ENCODE measurements at places on chromosomes 12 and 14.
A peak's percentile ranks its signal among the peaks of the same experiment; 100 is the strongest.

GRCh38 chr14:65072256-65072655 lies 30.1 kb downstream of the MAX start:
- no peak for DNase-seq

- DNase-seq = peak; percentile 87
Measured at GRCh38 chr12:103742349-103742932, 98.6 kb downstream of the NT5DC3 start.

DNA sequence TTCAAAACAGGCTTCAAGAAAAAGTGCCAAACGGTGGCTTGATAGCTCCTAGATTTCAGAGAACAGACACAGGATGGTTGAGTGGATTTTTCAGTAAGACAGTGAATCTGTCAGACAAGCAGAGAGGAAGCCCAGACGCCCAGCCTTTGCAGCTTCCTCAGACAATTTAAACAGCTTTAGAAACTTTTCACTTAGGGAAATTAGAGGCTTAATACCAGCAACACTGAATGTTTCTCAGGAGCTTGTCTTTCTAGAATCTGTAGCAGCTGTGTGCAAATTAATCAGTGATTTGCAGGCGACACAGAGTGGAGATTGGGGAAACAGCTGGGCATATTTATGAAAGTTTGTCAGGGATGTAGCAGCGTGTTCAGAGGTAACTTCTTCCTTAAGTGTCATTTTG lies 362.1 kb downstream of the GALC start:
- DNase-seq = peak; percentile 14

GRCh38 chr14:105120056-105120455 lies 48.5 kb downstream of the JAG2 start:
- no peak for DNase-seq

- no peak for DNase-seq
Measured at GRCh38 chr14:77107228-77107627, 9.2 kb downstream of the CIPC start.

GRCh38 chr14:51284241-51284640 lies 44.2 kb downstream of the TMX1 start:
- no peak for DNase-seq

DNA sequence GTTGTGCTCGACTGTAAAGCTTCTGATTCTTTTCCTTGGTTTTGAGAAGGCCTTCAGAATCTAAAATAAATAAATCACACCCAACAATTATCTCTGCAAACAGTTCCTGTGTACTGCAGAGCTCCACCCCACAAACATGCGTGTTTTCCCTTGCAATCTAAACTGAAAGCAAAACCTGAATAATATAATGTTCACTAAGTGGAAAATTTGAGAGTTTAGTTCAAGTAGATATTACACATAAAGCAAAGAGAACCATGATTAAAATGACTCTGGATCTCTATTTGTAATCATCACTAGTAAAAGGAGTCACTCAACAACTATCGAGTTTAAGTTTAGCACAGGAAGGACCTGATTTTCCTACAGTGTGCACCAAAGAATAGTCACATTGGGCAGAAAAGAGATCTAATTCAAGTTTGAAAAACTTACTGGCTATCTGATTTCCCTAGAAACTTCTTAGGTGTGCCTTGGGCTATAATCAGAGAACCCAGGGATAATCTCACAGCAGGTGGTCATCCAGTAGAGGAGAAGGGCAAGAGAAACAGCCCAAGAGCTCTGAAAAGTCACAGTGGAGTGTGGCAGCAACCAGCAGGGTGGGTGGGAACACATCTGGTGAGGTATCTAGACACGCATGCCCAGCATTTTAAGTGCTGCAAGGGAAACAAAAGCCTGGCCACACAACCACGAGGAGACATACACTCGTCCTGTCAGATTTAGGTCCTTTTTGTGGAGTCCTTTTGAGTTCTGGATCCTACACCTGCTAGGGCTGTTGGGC lies 25.4 kb downstream of the ATG14 start:
- DNase-seq = no peak

DNA sequence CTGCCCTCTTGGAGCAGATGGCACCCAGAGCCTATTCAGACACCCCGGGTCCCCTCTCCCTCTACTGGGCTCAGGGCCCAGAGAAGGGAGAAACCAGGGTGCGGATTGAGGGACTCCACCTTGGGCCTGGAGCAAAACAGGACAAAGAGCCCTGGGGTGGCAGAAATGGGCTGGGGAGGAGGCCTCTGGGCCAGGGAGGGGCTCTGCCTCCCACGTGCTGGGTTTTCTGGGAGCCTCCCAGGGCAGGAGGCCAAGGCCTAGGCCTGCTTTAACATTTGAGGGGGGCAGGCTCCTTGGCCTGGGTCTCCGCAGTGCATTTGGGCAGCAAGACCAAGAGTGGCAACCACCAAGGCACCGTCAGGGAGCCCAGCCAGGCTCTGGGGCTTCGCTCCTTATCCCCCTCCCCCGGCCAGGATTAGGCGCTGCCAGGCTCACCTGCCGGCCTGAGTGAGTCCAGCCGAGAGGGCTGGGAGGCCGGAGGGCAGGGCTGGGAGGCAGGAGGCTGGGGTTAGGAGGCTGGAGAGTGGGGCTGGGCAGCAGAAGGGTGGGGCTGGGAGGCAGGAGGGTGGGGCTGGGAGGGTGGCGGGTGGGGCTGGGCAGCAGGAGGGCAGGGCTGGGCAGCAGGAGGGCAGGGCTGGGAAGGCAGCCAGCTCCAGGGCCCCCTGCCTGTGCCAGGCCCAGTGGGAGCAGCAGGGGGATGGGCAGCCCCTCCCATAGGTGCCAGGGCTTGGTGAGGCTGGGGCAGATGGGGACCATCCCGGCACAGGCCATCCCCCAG lies 101.8 kb upstream of the EIF5 start:
- no peak for DNase-seq

DNA sequence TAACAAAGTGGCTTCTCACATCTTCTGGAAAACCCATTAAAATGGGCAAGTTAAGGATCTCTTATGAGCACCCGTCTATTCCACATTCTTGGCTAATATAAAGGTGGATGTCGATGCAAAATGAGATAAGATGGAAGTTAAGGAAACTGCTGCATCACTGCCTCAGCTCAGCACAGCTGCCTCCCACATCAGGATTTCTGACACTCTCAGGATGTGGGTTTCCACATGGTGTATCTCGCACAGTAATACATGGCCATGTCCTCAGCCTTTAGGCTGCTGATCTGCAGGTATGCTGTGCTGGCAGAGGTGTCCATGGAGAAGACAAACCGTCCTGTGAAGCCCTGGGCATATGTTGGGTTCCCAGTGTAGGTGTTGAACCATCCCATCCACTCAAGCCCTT lies 1348.0 kb downstream of the TMEM121 start:
- no peak for DNase-seq

GRCh38 chr14:104795781-104796686 lies 486 bp upstream of the AKT1 start:
- DNase-seq = no peak

DNA sequence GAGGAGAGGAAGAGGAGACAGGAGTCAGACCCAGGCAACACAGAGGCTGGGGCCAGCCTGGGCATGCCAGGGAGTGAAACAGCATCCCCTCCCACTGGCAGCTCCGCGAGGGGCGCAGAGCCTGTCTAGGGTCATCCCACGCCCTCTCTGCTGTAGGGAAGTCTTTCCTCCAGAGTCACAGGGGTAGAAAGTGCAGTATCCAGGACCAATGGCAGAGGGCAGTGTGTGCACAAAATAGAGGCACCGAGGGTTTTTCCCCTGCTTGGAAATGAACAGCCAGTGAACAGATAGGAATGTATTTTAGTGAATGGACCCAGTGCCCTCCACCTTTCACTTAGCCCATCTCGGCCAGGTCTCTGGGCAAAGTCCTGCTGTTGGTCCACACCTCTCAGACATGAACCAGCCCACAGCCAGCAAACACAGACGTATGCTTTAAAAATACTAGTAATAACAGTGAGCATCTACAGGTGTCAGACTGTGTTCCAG lies 9.4 kb upstream of the KRT74 start:
- peak; percentile 31 for DNase-seq

GRCh38 chr12:109501299-109501698 lies 23.9 kb downstream of the UBE3B start:
- DNase-seq = no peak

DNA sequence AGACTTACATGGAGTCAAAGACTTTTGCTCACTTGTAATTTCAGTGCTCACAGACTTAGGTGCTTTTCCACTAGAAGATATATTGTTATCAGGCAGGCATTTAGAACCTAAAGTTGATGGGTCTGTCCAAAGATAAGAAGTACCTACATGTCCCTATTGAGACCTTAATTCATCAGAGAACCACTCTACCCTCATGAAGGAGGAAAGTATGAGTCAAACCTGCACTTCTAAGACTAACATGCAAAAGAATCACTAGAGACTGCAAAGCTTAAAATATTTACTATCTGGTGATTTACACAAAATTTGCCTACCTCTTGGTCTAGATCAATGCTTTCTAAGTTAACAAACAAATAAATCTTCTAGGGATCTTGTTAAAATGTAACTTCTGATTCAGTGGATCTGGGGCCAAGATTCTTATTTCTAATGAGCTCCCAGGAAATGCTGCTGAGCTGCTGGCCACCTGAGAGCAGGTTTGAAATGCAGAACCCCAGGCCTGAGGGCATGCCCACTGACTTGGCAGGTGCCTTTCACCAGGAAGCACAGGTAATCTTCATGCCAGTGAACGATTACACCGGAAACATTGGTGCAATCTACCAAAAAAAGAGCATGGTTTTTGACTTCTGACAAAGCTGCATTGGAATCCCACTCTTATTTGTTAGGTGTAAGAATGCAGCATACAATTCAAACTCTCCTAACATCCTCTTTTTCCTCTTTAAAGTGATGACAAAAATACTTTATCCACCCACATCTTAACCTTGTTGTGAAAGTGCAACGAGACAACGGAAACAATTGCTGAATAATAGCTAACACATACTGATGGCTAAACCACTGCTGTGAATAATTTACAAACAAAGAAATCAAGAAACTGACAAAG lies 214.2 kb downstream of the ADAMTS20 start:
- no peak for DNase-seq

DNA sequence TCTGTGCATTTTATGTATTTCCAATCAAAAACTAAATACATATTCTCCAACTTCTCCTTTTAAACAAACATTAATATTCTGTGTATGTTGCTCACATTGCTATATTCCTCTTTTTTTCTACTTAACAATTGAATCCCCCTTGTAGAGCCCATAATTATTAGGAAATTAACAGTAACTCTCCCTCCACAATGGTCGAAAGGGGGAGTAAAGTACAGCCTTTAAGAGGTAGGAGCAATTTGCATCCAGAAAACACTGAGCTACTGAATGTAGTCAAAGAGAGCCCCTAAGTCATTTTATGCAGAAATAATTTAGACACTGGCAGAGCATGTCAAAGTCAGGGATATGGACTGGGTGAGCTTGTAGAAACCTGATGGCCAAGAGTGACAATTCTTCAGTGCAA lies 57.2 kb upstream of the SCN8A start:
- DNase-seq = peak; percentile 45

GRCh38 chr12:46358791-46359666 lies 13.5 kb downstream of the SLC38A2 start:
- DNase-seq = no peak

- no peak for DNase-seq
Measured at GRCh38 chr12:108825201-108825950, 32.0 kb downstream of the SSH1 start.

DNA sequence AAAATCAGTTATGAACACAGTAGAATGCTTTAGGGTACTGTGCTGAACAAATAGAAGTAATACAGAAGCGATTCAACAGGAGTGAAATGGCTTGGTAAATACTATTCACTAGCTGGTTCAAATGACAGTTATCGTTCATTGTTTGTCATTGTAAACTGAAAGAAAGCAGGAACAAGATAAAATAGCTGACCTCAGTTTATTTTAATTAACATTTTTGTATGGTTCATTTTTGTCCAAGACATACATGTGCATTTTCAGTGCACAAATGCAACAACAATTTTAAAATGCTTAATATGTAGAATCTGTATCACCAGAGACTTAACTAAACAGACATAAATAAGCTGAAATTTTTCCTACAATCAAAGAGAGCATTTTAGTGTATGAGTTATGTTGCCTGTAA lies 49.9 kb downstream of the ALX1 start:
- DNase-seq = no peak

DNA sequence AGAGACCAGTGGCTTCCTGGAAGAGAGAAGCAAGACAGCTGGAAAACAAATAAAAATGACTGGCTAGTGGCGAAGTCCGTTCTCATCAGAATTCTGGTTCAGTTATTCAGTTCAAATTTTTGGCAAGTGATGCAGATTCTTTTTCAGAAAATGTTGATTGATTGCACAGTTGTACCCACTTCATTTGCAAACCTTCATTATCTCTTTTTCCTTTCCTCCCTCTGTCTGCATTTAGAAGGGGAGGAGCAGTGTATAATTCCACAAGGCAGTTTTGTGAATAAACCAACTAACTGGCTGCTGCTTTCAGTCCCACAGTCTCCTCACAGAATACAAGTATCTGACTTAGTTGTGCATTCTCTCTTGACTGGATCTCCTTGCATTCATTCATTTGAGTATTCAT lies 417.5 kb downstream of the NPAS3 start:
- DNase-seq = no peak

- no peak for DNase-seq
Measured at GRCh38 chr12:52892207-52892852, 12.5 kb downstream of the KRT8 start.

DNA sequence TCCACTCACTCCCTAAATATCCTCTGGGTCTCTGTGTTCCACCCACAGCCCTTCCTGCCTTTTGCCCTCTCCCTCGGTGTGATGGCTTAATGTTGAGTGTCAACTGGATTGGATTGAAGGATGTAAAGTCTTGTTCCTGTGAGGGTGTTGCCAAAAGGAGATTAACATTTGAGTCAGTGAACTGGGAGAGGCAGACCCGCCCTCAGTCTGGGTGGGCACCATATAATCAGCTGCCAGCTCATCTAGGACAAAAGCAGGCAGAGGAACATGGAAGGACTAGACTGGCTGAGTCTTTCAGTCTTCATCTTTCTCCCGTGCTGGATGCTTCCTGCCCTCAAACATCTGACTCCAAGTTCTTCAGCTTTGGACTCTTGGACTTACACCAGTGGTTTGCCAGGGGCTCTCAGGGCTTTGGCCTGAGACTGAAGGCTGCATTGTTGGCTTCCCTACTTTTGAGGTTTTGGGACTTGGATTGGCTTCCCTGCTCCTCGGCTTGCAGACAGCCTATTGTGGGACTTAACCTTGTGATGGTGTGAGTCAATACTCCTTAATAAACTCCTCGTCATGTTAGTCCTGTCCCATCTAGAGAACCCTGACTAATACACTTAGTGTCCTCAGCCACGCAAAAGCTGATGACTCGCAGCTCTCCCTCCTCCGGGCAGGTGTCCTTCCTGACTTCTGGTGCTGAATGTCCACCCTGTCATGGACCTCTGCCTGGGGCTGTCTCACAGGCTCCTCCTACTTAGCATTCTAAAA lies 5.9 kb downstream of the DGLUCY start:
- no peak for DNase-seq

- no peak for DNase-seq
Measured at GRCh38 chr12:19836456-19836855, 397.2 kb downstream of the AEBP2 start.

- no peak for DNase-seq
Measured at GRCh38 chr12:96878704-96879103, 28.4 kb upstream of the NEDD1 start.

Measured in NCI-H446 (cell line).